ENCODE measurements at places on chromosomes 2 and 18.

- DNase-seq: no peak
These were observed 88.8 kb downstream of the STK39 start for GRCh38 chr2:168158586-168158985.

DNA sequence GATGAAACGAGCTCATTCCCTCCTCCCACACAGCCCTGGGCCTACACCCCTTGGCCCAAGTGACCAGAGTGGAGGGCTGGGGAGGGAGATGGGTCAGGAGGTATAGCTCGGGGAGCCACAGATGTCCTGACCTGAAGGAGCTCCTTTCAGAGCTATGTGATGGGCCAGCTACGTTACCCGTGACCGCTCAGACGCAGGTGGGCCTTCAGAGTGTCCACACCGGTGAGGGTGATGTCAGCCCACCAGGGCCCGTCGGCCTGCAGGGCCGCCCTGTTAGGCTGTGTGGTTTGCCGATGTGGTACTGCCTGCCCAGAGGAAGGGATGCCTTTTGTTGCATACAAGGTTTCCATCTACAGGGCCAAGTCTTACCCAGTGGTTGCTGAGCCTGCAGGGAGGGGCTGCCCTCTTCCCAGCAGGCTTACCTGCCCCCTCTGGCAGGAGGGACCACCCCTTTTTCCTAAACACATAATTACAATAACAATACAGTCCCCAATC, 41.8 kb upstream of the FOSL2 start:
- no peak for DNase-seq

GRCh38 chr2:236360496-236360895, 96.3 kb upstream of the ASB18 start:
- DNase-seq: no peak

DNA sequence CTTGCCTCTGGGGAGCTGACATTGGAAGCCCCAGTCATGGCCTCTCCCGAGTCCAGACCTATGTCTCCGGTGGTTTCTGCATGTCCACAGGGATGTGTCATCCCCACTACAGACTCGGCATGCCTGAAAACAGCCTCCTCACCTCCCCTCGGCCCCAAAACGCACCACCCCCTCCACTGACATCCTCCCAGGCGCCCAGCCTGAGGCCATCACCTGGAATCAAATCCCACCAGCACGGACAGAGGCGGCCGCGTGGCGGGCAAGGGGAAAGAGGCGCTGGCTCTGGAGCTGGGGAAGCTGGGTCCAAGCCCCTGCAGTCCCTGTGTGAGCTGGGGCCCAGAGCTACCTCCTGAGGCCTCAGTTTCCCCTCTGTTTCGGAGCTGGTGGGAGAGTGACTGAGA, 69.9 kb upstream of the SMAD7 start:
- no peak for DNase-seq
